ENCODE measurements at places on chromosomes 6 and 20.

DNA sequence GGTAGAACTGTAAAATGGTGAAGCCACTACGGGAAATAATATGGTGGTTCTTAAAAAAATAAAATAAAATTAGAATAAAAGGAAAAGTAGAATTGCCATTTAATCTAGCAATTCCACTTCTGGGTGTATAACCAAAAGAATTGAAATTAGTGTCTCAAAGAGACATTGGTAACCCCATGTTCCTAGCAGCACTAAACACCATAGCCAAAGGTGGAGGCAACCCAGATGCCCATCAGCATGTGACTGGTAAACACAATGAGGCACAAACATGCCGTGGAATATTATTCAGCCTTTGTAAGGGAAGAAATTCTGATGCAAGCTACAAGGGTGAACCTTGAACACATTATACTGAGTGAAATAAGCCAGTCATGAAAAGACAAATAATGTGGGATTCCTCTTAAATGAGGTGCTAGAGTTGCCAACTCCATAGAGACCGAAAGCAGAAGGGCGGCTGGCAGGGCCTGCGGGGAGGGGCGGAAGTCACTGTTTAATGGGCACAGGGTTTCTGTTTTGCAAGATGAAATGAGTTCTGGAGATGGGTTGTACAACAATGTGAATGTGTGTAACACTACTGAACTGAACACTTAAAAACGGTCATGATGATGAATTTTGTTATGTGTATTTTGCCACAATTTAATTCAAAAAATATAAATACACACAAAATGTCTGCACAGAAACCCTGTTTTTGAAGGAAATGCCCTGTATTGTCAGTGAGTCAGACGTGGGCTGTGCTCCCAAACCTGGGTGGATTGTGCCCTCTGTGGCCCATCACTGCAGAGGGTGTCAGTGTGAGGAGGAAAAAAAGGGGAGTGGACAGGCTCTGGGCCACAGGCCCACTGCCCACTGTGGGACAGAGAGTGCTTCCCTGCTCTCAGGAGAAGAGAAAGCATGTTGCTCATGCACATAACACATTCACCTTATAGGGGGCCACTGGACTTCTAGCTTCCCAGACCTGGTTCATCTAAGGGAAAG, 49.6 kb upstream of the CD93 start:
- no peak for DNase-seq

DNA sequence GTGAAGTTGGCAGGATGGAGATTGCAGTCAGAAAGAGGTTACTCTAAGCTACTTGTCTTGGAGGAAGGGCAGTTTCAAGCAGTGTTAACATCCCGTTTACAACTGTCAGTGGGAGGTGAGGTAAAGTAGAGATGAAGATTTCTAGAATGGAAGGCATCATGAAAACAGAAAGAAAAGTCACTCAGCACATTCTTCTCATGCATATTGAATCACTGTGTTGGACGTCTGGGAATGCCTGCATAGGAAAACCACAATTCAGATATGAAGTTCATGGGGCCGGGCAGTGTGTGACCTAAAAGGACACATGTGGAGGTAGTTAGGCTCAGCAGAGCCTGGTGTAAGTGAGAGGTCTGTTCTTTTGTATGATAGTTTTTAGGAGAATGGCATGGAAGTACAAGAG, 73.5 kb upstream of the LAMP5 start:
- no peak for DNase-seq

DNA sequence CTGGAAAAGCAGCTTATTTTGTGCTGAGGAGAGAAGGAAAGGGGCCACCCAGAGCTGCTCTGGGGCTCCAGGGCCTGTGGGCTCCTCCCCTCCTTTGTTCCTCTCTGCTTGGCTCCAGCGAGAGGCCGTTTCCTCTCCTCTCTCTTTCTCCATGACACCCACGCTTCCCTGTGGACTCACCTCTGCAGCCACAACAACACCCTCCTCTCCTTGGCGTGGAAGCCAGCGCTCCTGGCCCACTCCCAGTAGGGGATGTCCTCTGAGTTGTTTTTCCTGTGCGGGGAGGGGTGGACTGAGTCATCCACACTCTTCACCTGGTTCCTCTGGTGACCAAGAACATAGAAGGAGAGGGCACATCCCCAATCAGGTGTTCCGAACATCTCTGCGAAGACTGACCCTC, 4.9 kb upstream of the CDSN start:
- DNase-seq = no peak

DNA sequence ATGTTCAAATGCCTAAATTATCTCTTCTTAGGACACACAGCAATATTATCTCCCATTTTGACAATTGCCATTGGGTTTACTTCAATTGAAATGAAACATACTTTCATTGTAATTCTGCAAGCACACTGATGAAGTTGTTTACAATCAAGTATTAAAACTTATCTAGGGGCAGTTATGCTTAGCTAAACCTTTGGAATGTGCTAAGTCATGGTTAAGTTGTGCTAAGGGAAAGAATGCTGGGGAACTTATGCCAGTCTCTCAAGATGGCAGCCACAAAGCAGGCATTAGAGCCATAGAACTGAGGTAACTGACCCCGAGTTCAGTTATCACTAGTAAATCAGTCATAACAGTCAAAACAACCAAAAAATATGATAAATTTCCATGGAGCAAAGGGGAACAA, 59.1 kb upstream of the NT5E start:
- DNase-seq = no peak

- no peak for DNase-seq
These were observed 8.5 kb downstream of the TFAP2C start for GRCh38 chr20:56637576-56637975.

DNA sequence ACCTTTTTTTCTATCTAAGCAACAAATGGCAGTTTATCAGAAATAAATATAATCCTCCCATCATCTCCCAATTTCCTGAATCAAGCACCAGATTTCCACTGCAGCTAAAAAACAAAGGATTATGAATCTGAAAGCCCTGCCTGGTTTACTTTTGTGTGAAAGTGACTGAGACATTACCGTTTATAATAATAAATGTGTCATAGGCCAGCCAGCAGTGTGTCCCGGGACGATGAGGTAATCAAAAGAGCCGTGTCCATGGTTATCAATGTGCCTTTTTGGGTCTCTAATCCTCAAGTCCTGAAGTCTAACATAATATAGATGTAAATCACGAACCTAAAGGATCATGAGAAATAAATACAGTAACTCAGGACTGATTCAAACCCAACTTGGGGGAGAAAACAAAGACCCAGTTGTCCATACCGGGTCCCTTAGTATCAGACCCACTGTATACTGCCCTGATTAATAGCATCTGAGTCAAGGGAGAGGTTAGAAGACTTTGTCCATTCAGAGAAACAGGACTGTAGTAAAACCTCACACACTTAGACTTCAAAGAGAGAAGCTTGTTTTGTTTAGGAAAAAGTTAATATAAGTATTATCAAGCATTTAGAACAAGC, 149.1 kb downstream of the SASH1 start:
- DNase-seq = no peak

GRCh38 chr20:52572687-52573086, 381.1 kb upstream of the ZFP64 start:
- DNase-seq = no peak

DNA sequence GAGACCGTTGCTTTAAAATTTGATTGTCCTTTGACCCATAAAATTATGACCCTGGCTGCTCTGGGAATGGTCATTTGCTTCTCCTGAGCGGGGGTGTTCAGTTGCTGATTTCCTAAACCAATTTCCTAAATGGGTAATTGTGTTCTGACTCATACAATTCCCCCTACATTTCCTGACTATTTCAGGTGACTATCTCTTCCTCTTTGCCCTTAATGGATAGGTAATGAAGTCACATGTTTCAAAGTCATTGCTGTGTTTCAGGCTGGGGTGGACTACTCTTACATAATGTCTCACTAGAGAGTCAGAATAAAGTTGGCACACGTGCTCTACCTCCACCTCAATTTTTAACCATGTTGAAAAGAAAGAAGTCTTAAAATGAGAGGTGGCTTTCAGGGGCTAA, 109.8 kb downstream of the DOK5 start:
- DNase-seq = no peak

GRCh38 chr6:5293692-5294091, 32.4 kb downstream of the FARS2 start:
- no peak for DNase-seq

- DNase-seq = no peak
These were observed 111.3 kb upstream of the PRSS16 start for GRCh38 chr6:27136077-27136644.

GRCh38 chr6:36915599-36915998, 29.8 kb downstream of the C6orf89 start:
- no peak for DNase-seq

GRCh38 chr6:18244251-18244650, 20.1 kb downstream of the DEK start:
- no peak for DNase-seq

DNA sequence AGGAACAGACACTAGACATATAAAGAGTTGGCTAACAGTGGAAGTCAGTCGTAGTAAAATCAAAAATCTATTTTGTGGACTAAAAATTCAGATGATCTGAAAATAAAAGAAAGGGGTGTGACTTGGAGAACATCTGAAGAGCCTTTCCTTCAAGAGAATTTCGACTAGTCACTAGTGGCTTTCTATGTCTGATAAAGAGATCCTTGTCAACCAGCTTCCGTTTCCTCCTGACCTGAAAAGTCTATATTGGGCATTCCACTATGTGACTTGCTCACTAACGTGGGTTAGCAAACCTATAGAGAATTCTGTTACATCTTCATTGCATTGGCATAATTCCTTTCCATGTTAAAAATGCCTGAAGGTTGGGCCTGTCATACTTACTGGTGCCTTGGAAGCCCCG, 25.9 kb downstream of the TRAF3IP2 start:
- no peak for DNase-seq

DNA sequence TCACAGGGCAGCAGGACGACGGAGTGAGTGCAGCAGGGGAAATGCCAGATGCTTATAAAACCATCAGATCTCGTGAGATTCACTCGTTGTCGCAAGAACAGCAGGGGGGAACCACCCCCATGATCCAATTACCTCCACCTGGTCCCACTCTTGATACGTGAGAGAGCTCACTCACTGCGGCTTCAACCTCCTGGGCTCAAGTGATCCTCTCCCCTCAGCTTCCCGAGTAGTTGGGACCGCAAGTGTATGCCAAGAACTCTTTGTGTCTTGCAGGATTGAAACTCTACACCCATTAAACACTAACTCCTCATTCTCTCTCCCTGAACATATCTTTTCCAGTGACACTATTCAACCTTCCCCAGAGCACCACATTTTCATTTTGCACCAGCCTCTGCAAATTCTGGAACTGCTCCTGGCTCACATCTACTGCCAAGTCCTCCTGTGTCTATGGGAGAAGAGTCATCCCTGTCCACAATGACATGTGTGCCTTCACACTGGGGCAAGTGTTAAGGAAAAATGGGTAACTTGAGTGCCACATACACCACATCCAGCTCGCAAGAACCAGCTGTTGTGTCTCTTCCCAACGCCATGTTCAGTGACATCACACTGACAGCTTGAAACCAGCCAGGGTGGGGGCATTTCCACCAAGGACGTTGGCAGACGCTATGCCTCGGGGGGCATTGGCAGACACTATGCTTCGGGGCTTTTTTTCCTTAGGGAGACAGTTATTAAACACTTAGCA, 14.7 kb upstream of the TAF4 start:
- no peak for DNase-seq

DNA sequence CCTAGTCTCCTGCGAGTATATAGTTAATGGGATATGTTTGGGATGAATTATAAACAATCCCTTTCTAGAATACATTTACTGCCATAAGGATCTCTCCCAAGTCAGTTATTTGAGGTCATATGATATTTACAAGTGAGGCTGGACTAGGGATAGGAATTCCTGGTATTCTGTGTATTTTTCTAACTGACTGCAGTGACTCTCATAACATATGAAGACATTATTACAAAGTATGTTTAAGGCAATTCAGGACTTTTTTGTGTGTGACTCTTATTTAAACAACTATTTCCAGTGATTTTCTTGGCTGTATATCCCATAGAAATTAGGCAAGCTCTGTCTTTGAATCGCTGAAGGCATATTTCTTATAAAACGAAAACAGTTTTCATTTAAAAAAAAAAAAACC, 18.4 kb upstream of the TNFAIP3 start:
- no peak for DNase-seq

DNA sequence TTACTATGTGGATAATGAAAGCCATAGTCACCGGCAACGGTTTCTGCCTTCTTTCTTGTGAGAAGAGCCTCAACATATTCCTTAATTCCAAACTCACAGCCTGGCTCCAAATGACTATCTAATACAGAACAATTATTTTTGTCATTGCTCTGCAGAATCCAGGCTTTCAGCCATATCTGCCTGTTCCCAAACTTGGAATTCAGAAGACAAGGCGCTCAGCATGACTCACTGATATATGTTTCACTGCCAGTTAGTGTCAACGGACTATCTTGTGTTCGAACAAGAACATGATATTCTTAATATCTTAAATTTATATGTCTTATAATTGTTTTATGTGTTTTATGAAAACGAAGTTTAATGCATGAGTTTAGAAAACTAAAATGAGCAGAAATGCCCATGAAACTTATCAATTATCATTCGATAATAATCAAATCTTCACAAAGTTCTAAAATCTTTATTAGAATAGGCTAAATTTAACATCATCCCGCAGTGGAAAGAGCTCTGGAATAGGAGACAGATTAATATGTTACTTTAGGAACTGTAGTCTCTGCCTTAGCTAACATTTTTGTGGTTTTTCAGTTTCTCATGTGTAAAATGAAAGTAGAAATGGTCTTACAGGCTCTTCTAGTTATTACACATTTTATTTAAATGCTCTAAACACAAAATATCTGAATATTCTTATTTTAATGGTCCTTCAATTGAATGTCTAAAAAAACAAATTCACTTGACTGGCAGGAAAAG, 669.3 kb upstream of the GJE1 start:
- no peak for DNase-seq

- no peak for DNase-seq
These were observed 11.6 kb downstream of the SOX4 start for GRCh38 chr6:21605166-21605565.

All from activated T-cell treated with anti-CD3 and anti-CD28 coated beads for 4 hours (primary cell).